ENCODE measurements at places on chromosomes 5 and 9.

DNA sequence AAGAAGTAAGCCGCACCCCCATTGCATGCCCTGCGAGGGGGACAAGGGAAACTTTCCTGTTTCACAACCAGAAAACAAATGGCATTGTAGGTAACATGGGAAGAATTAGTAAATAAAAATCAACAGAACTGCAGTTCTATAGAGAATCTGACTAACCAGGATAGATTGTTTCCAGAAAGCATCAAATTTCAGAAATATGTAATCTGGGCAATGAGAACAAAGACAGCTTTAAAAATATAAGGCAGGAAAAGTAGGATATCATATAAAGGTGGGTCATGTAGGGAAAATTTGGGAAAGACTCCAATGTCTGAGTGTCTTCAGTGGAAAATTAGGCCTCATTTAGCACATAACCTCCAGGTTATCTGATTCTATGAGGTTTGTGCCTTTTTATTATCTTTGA is 58.3 kb upstream of the RANBP6 start:
- DNase-seq: no peak

GRCh38 chr9:25814023-25814422 is 135.8 kb upstream of the TUSC1 start:
- no peak for DNase-seq

DNA sequence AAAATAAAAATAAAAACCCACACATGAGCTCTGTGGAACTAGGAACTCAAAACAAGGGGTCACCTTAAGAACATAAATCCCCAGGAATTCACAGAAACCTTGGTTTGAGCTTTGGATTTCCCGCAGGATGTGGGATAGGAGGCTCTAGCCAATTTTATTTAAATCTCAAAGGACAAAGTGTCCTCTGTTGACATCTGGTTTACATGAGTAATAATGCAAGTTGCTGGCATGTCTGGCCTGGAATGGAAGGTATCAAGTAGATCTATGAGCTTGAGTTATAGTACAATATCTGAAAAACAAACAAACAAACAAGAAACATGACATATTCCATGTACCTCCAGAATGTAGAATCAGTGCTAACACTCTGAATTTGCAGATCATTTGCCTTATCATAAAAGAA is 94.2 kb upstream of the SLIT3 start:
- DNase-seq: no peak

- no peak for DNase-seq
Observed at GRCh38 chr5:125026867-125027731, 280.7 kb upstream of the ZNF608 start.

- DNase-seq: no peak
Observed at GRCh38 chr9:13597427-13597826, 317.9 kb upstream of the MPDZ start.

DNA sequence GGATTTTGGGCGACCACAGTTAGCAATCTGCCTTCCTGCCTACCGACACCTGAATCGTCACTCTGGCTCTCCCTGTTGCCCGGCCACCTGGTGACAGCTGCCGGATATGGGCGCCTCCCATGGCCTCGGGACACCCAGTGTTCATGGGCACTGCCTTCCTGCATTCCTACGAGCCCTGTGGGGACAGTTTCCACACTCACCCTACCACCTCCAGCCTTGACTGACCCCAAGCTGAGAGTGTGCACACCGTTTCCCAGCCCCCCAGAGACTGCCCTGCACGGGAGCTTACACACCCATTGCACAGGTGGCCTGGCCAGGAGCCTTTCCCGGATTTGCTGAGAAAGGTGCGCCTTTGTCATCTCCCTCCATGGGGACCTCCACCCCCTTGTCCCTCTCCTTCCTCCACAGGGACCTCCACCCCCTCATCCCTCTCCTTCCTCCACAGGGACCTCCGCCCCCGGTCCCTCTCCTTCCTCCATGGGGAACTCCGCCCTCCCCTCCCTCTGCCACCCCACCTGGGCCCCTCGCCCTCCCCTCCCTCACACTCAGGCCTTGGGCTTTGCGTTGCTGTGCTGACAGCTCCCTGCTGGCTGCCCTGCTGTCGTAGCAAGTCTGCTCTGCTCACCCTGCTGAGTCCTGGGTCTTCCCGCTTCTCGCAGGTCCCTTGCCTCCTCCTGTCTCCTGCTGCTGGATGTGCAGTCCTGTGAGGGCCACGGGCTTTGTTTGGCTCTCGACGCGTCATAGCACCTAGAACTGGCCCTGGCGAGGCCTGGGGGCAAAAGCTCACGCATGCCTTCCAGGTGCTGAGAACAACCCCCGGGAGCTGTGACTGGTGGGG is 48.4 kb downstream of the MRPL36 start:
- DNase-seq: no peak

Data from stimulated activated CD8-positive, alpha-beta memory T cell treated with anti-CD3 and anti-CD28 coated beads, Interleukin-7, amount 100 ng/mL, for 1 hour (primary cell).